ENCODE measurements at places on chromosomes 4 and X.

- peak; percentile 4 for DNase-seq
These were observed 164.9 kb downstream of the MAML3 start for GRCh38 chr4:139988863-139989765.

DNA sequence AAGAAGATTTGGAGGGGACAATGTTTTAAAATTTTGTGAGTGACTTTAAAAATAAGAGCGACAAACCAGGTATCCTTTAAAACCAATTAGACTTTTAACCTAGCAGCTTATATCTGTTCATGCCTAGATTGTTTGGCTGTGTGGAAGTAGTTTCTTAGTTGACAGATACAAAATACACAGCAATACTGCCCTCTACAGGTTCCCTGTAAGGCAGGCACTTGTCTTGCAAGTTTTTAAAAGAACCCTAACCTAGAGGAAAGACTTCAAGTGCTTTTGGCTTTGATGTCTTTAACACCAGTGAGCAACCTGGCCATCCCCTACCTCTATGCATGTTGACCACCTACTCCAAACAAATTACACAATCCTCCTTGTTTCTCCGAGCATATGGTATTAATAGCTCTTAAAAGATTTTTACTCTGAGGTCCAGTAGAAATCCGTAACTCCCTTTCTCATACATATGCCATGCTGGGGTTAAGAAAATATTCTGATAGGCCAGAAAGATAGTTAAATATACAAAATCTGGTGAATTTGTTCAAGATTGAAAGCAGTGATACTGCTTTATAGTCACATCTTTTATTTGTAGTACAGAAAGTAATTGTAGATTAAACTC, 273.0 kb downstream of the ARHGAP24 start:
- no peak for DNase-seq

DNA sequence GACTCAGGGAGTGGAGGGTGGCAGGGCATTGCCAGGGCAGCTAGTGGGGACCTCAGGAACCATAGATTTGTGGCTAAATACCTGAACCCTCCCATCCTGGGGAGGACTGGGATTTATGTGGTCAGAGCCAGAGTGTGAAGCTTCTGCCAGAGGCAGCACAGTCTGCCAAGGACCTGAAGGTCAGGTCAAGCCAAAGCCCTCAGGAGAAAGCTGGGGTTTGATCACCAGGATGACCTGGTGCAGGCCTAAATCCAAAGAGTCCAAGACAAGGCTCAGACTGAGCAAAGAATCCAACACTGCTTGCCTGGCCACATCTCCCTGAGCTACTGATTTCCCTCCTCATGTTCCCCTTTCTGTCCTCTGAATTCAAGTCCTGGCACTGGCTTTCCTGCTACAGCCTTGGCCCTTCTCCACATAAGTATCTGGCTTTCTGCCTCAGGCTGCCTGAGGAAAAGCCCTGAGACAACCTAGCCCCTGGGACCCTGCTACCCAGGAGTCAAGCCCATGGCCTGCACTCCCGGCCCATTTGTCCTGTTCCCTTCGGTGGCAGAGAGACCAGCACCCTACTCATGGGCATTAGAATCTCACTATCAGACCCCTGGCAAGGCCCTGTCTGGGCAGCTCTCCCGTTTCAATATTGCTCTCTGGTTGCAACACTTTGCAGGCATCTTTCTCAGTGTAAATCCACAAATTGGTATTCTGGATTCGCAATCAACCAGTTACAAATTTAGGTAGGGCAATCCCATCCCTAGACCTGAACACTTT, 39.3 kb upstream of the SLC25A43 start:
- DNase-seq, result no peak

GRCh38 chr4:165343353-165344191, 16.1 kb downstream of the MSMO1 start:
- no peak for DNase-seq

DNA sequence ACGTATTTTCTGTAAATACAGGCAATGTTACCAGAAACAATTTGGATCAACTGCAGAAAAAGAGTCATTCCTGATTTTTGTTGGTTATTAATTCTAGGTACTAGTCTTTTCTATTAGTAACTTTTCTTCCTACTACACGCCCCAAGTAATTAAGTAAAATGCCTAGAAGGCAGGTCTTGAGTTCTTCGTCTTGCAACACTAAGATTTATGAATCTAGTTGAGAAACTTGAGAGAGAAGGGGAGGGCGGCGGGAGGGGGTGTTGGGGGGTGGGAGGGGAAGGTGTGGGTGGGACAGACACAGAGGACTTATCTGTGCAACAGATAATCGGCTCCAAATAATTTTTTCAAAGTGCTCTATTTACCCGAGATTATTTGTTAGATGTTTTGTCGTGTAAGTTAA, 3.0 kb downstream of the RAP2C start:
- DNase-seq, result no peak

DNA sequence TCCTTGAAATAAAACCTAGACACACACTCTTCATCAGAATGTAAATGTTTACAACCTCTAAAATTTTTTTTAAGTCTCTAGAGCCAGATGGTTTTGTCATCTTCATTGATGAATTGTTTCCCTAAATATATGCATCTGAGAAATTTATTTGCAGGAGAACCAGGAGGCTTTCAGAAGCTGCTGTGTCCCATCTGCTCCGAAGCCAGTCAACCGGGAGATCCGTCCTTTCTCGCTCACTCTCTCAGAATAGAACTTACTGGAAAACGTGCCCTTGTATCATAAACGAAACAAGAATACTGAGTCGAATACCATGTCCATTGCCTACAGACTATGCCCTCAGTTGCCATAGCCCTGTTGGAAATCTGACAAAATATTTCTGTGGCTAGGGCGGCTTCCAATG, 103.5 kb downstream of the SLC34A2 start:
- no peak for DNase-seq

GRCh38 chr4:177376024-177376423, 66.2 kb downstream of the AGA start:
- DNase-seq, result no peak

- no peak for DNase-seq
These were observed 3.1 kb upstream of the MSX1 start for GRCh38 chr4:4856071-4857000.

DNA sequence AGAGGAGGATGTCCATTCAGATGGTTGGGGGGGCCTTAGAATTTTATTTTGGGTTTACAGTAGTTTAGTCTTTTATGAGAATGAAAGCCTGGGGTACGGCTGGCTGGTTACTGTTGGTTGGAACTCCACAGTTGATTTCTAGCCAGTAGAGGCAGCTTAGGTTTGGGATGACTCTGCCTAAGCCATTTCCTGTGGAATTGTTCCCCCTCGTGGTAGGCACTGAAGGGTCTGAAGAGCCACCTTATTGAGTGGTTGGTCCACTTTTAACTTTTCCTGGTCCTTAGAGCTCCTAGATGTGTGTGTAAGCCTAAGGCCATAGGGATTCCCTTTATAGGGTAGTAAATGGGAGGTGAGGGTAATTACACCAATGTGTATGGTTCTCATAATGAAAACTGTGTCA, 19.7 kb downstream of the SPIN3 start:
- DNase-seq, result no peak

DNA sequence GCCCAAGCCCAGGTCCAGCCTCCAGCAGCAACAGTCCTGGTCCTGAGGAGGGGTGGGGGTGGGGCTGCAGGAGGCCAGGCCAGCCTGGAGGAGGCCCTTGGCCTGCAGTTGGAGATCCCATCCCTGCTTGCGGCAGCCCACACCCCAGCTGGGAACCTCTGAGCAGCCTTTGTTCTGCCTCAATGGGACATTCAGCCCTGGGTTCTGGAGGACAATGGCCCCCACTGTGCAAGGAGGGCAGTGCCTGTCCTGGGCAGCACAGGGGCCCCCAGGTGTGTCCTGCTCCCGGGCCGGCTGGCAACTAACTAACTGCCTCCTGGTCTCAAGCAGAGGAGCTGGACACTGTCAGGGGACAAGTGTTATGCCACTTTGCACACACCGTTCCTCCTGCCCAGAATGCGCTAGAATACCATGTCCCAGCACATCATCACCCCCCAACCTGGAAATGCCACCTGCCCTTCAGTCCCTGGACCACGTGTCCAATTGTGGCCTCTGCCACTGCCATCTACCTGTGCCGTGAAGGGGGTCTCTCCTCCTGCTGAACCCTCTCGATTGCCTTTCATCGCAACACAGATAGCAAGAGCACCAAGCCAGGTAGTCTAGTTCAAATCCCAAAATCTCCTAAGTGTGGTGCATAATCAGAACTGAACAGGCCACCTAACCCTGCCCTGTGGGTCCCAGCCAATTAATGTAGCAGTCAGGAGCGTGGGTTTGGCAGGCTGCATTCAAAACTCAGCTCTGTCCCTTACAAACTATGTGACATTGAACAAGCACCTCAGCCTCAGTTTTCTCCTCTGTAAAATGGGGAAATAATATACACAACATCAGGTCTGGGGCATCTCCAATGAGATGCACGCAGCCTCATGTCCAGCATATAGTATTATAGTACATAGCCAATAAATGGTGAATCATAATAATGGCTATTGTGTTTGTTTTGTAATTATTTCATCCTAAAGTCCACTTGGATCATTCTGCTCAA, 8.8 kb downstream of the PPP2R2C start:
- DNase-seq, result no peak

DNA sequence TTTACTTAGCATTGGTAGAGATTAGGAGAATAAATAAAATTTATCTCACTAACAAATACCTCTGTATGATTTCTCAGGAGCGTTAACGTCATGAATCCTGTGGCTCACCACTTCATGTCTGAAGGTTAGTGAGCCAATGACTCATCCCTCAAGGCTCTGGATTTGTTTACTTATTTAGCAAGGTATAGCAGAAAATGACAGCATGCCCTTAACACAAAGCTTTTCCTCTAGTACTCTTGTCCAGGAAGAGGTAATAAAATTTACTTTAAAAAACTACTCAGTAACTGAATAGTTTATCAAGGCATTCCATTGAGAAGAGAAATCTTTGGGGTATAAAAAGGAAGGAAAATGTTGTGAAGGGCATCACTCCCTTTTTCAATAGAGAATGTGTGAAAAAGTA, 823.8 kb downstream of the CCSER1 start:
- no peak for DNase-seq

DNA sequence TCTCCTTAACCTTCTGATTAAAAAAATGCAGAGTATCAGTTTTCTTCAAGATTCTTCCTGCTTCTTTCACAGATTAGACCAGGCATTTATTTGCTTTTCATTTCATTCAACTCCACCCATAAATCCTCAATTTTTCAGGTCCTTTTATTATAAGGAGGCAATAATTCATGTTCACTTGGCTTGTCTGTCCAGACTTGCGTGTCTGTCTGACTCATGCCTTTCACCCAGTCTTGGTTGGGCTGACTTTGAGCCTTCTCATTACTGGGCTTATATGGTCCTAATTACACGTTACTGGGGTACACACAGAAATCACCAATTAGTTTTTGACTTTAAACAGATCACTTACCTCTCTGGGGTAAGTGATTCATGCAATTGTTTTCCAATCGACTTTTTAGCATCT, 48.8 kb upstream of the GALNT7 start:
- DNase-seq, result no peak

GRCh38 chr4:123706973-123707372, 310.4 kb downstream of the SPRY1 start:
- no peak for DNase-seq

GRCh38 chr4:186910385-186910784, 186.7 kb upstream of the FAT1 start:
- no peak for DNase-seq

DNA sequence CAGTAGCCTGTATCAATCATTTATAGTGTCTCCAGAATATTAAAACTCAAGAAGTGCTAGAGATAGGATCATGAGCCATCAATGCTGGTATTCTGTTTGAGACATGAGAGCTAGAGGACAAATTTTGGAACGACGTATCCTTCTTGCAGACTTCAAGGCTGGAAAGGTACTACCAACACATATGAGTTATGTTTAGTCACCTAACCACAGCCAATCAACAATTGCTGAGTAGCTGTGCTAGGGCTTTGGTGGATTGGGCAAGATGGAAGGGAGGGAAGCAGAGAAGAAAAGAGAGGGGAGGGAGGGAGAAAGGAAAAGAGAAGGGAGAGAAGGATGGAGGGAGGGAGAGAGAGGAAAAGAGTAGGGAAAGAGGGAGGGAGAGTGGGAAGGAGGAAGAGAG, 21.6 kb upstream of the RAI2 start:
- no peak for DNase-seq

DNA sequence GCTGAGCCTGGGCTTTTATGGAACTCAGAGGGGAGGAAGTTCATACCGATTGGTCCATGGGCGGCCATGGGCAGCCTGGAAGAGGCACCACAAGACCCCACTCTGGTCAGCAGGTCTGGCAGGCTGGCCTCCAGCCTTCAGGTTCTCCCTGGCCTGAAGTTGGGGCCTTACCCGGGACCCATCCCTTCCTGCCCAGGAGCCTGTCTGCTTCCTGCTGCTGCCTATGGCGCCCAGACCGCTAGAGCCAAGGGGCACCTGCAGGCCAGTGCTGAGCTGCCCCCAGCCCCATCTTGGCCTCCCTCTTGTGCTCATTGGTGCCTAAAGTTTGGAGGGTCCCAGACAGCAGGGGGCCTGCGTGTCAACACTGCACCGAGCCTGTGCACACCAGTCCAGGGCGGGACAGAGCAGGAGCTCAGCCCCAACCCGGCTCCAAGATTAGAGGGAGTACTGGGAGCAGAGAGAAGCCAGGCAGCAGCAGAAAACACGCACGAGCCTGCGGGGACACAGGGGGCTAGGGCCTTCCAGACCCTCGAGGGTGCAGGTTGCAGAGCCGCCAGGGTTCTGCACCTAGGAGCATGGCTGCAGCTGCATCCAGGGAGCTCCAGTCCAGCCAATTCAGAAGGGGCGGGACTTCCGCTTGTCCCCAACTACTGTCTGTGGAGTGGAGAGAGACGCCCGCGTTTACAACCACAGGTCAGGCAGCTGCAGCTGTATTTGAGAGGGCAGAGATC, 30.7 kb upstream of the ZNF280C start:
- DNase-seq, result no peak

DNA sequence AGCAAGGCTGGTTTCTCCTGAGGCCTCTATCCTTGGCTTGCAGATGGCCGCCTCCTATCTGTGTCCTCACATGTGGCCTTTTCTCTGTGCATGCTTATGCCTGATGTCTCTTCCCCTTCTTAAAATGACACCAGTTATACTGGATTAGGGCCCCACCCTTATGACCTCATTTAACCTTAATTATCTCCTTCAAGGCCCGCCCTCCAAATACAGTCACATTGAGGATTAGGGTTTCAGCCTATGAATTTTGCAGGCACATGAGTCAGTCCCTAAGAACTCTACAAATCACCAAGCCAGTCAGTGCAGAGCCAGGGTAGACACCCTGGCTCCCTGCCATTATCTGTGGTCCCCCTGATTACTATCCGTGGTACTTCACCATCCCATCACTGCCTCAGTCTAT, 51.6 kb downstream of the MAML3 start:
- no peak for DNase-seq

GRCh38 chrX:20531667-20532066, 265.0 kb upstream of the RPS6KA3 start:
- DNase-seq, result no peak

DNA sequence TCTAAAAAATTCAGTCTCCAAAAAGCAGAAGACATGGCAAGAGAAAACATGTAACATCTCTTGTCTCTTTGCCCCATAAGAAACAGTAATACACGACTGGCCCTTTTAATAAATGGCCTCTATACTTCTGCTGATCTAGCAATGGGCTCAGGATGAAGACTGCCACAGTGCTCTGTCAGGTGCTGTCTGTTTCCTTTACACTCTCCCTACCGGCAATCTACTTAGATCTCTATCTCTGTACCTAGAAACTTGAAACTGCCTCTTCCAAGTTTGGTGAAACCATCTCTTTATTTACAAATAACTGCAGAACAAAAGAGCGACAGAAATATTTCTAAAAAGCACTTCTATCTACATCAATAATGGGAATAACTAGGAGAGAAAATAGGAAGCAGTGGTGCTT, 685.2 kb upstream of the INTU start:
- DNase-seq, result no peak

Measured in GOT3 (cell line).